ENCODE measurements at places on chromosomes 5 and 9. TPM values are rescaled to one million over a fixed set of nuclear protein-coding genes. Genes with fewer than 3 reads are reported as not detected.

HBEGF gene
- total RNA-seq, result 1.3 TPM

DNA sequence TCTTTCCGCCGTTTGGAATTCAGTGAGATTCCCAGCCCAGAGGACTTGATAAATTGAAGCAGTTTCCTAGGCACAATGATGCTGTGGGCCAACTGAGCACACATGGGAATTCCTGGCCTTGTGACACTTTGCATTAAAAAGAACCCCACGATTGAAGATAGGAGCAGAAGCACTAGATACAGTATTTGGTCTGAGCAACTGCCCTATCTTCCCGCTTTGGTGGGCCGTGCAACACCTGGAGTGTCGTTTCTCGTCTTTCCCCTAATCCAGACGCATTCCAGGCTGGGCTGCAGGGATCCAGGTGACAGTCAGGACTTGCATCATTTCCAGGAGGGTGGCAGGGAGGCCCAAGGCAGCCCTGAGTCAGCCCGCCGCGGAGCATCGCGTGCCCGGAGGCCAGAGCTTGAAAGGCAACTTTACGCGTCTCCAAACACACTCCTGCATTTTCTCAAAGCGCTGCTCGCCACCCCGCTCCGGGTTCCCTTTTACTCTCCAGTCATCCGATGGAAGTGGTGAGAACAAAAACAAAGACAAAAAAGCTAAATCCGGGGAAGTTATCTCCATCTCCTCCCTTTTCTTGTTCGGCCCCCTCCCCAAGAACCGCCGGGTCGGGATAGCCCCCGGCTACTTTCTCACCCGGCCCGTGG is 753 bp upstream of the STC2 start:
- no peak for DNase-seq

- DNase-seq, result no peak
Measured at GRCh38 chr9:115423646-115424045, 305.7 kb upstream of the TNC start.

CDH9 gene
- total RNA-seq, result not detected

GRCh38 chr5:135705941-135706466 is 127.2 kb upstream of the CXCL14 start:
- no peak for DNase-seq

- DNase-seq, result no peak
Measured at GRCh38 chr5:84378420-84378819, 6.3 kb downstream of the EDIL3 start.

PFN3 gene
- total RNA-seq, result not detected

EFNA5 gene
- total RNA-seq, result not detected

- DNase-seq, result no peak
Measured at GRCh38 chr9:110738982-110739381, 70.4 kb downstream of the MUSK start.

GRCh38 chr5:95735406-95735805 is 4.3 kb downstream of the RHOBTB3 start:
- DNase-seq, result no peak

PLAC8L1 gene
- total RNA-seq, result not detected

FAM151B gene
- total RNA-seq, result 0.36 TPM

GRCh38 chr5:154287136-154287535 is 96.6 kb downstream of the GALNT10 start:
- DNase-seq, result no peak

Measured in Karpas-422 (cell line).